Iris pigment epithelial cell (primary cell): ENCODE measurements at places on chromosomes 16 and 17.
A peak's percentile ranks its signal among the peaks of the same experiment; 100 is the strongest.

GRCh38 chr16:79334127-79334526 lies 266.4 kb downstream of the MAF start:
- DNase-seq: no peak

GRCh38 chr17:4533523-4534504 lies 21.4 kb downstream of the MYBBP1A start:
- no peak for DNase-seq

GRCh38 chr17:35086164-35086563 lies 22.7 kb upstream of the RFFL start:
- no peak for DNase-seq

DNA sequence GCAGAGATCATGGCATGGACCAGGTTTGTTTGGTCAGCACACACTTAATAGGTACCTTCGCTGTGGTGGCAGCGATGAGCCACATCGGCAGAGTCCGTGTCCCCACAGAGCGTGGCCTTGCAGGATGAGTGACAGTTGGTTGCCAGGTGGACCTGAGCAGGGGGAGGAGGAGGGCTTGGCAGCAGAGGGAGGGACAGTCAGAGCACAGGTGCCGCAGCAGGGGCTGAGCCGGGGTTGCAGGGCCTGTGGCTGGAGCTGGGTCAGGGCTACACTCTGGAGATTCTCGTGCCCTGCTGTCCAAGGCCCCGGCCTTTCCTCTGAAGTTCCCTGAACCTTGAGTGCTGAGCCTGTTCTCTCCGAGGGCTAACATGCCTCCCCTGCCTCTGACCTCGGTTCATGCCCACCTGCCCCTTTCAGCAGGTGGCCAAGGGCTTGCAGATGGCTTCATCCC lies 24.8 kb downstream of the POLR3E start:
- DNase-seq: no peak

DNA sequence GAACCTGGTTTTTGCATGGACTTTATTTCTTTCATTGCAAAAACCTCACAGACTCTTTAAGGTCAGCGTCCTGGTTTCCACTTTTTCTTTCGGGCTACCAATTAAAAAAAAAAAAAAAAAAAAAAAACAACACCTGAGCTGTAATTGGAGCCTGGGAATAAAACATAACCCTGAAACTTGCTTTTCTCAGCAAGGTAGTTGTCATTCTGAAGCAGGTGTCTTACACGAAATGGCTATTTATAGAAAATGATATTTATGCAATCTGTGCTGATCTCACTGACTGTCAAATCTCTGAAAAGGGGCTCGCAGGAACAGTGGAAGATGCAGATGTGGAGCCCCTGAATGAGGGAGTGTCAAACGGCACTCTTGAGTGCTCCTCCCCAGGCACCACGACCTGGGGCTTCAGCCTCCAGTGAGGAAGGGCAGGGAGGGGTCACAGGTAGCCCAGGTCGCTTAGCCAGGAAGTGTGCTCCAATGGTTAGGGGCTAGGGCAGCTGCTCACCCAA lies 10.4 kb upstream of the COTL1 start:
- no peak for DNase-seq

DNA sequence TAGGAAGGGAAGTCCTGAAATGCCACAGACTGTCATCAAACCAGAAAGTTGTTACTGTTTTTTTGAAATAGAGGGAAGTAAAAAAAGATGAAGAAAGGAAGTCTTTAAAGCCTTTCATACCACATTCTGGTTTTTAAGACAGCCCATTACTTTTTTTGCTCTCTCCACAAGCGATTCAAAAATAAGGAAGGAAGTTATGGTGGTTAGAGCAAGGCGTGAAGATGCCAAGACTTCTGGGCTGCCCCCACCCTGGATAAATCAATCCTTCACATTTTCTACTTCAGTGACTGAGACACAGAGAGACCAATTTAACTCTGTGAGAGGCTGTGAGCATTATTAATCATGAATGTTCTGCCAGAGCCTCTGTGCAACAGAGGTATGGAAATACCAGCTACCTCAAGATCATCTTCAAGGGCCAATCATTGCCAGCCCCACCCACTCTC lies 82.3 kb upstream of the BCAR1 start:
- DNase-seq: no peak

DNA sequence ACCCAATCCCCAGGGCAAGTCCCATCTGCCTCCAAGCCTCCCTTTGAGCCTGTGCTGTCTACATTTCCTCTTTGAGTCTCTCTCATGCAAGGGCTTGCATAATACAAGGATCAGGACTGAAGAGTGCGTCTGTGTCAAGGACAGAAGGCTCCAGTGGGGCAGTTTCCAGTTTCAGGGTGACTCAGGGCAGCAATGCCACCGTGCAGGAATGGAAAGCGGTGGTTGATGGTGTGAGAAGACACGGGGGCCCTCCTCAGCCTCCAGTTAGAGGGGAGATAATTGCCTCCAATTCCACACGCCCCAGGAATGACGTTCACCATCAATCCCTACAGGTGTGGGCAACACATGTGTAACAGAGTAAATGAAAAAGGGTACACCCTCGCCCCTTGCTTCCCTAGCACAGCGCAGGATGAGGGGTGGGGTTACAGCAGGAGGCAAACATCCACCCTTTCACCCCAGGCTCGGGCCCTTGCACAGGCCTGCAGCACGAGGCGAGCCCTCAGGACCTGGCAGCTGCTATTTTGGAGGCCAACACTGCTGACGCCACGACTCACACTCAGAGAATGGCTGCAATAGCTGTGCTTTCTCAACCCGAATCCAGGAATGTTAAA lies 24.8 kb upstream of the SLC25A19 start:
- DNase-seq: peak; percentile 12

DNA sequence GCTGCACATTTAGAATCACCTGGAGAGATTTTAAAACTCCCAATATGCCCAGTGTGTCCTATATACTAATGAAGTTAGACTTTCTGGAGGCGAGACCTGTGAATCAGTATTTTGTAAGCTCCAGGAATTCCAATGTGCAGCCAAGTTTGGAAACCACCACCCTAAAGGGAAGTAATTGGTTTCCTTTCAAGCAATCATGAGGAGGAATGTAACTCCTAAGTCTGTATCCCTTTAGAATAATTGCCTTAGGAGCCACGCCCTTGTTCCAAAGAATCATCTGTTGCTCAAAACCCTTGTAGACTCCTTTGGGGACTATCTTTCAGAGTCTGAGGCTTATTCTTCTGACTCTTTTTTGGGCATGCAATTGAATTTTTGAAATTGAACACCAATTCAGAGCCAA lies 84.4 kb downstream of the DNAH9 start:
- no peak for DNase-seq

GRCh38 chr17:47299239-47299910 lies 24.4 kb upstream of the EFCAB13 start:
- no peak for DNase-seq

- DNase-seq: no peak
These were observed 1294.4 kb downstream of the CDH8 start for GRCh38 chr16:60741810-60742209.
